Endothelial cell of umbilical vein (primary cell): ENCODE measurements at places on chromosomes 3 and 15. TPM values are rescaled to one million over a fixed set of nuclear protein-coding genes. Genes with fewer than 3 reads are reported as not detected.

The SLC24A5 gene
- total RNA-seq, result not detected in 2 replicates

The FBXO40 gene
- total RNA-seq, result not detected in 2 replicates

DNA sequence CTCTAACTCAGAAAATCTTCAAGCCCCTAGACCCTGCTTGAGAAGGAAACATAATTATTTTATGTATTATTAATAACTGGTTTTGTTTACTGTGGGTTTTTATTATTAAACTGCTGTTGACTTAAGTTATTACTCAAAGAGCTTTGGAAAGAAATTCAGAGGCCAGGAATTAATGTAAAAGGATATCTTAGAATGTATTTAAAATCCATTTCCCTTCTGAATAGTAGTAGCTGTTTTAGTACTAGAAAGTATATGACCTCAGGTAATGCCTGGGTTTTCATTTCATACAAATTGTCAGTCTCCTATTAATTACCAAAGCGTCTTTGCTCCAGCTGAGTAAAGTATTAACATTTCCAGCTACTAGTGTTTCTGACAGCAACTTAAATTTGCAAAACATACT is 223.1 kb downstream of the ITPR1 start:
- DNase-seq, result no peak

DNA sequence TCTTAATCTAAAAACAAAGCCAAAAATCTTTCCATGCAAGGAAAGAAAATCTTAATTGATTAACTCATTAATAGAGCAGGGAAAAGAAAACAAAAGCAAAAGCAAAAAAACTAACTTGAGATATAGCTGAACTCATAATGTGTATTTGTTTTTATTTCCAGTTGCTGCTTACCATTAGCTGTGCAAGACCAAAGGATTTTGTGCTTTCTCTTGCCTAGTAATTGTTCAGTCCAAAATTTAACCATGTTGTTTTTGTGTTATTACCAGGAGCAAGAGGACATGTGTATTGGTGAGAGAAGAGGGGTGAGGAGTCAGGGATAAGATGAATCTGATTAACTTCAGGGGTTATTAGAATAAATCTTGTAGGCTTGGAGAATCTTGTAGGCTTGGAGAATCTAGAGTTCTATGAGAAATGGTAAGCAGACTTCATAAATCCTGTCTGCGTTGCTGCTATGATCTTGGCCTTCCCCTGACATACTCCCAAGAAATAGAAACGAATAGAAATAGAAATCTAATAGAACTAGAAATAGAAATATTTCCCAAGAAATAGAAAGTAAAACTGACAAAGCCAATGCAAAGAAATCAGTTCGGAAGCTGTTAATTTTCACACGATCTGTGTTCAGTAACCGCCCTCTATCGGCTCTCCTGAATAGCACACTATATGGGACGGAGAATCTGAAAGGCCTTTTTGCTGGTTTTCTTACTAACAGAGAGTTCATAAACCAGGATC is 72.6 kb upstream of the TNFSF10 start:
- peak; percentile 78 for DNase-seq

DNA sequence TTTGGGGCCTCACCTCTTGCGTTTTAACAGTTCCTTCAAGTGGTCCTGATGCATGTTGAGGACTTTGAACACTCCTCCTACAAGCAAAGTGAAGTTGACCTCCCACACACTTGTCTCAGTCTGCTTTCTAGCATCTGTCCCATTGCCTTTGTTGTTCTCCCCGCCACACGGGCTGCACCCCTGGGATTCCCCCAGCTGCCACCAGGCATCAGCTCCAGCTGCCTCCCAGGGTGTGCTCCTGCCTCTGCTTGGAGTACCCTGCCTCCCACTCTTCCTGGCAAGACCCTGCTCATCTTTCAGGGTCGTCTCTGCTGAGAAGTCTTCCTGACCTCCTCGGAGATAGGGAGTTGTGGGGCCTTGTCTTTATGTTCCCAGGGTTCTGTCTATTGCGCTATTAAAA is 52.2 kb downstream of the IGF1R start:
- no peak for DNase-seq
